ENCODE measurements at places on chromosomes 3 and 15.

- no peak for DNase-seq
Observed at GRCh38 chr3:16191591-16191990, 17.1 kb downstream of the GALNT15 start.

DNA sequence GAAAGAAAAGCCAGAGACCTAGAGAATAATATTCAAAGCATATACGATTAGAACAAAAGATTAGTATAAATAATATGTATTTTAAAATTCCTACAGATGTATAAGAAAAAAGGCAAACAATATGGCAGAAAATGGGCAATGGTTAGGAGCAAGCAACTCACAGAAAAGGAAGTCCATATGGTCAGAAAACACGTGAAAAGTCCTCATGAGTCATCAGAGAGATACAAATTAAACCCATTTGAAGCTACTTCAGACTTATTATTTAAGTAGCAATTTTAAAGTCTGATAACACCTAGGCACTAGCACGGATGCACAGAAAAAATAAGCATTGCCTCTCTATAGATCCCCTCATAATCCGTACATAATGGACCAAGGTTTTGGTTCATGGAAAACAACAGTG, 25.6 kb downstream of the SLC7A14 start:
- no peak for DNase-seq

DNA sequence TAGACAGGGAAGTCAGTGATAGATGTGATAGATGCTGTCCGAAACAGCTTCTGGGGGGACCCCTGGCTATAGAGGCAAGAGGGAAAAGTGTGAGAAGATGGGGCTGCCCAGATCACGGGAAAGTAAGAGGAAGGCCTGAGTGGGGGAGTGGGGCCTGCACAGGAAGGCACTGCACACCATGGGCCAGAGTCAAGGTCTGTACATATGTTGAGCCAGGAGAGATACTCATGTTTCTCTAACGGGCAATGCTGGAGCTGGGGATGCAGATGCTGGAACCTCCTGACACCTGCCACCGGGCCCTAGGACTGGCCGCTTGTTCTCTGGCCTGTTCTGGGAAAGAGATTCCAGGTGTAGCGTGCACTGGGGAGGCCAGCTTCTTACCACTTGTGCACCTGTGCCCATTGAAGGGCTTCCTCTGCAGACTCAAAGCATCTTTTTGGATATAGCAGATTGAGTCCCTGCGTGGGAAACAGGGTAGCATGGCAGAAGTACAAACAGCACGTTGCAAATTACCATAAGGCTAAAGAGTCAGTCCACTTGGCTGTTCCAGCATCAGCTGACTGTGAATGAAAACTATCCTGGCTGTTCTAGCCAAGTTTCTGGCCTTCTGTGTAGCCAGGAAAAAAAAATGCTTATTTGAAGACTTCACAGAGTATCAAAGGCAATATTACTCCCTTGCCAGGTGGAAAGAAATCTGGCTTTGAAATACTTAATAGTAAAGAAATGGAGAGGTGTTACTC, 77.1 kb upstream of the GSK3B start:
- no peak for DNase-seq

DNA sequence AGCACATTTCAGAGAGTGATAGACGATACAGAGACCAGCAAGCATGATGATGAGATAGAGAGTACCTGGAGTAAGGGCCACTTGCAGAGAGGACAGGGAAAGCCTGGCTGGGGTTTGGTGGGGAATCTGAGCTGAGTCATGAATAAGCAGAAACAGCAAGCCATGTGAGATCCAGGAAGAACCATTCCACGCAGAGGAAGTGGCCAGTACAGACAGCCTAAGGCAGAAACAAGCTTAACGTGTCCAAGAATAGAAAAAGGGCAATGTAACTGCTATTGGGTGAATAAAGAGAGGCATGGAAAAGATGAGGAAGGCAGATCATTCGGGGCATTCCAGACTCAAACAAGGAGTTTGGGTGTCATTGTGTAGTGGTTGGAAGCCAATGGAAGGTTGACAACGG, 816.3 kb upstream of the CFAP20DC start:
- no peak for DNase-seq

- DNase-seq = no peak
Observed at GRCh38 chr3:72309661-72310418, 524.9 kb upstream of the PROK2 start.

DNA sequence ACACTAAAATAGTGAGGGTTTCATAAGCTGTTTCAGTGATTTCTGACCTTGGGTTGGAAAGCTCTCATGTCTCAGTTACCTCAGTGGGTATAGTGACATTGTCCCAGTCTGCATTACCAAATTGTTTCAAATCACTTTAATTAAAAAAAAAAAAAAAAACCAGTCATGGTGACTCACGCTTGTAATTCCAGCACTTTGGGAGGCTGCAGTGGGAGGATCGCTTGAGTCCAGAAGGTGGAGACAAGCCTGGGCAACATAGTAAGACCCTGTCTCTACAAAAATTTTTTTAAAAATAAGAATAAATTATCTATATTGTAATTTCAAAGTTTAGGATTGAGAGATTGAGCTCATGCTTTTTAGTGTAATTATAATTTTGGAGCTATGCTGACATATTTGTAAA, 78.0 kb downstream of the MBNL1 start:
- no peak for DNase-seq

DNA sequence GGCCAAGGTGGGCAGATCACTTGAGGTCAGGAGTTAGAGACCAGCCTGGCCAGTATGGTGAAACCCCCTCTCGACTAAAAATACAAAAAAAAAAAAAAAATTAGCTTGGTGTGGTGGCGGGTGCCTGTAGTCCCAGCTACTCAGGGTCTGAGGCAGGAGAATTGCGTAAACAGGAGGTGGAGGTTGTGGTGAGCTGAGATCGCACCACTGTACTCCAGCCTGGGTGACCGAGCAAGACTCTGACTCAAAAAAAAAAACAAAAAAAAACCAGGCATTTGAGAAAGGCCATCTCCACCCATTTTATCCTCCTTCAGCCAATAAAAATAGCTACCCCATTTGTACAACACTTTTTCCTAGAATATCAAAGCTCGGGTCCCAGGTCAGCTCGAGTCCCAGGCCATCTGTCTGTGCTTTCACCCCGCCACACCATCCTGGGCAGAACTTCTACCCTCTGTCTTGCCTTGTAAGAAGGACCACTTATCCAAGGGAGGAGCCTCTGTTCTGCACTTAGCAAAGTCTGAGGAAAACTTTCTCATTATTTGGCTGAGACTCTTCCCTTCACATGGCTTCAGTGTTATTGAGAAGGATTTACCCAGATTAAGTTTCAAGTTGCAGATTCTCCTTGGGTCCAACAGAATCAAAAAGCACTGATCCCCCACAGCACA, 99.1 kb downstream of the MESD start:
- no peak for DNase-seq

GRCh38 chr3:23668430-23668904, 137.3 kb upstream of the UBE2E1 start:
- DNase-seq = no peak

GRCh38 chr15:40567111-40567510, 2.0 kb upstream of the RPUSD2 start:
- no peak for DNase-seq

GRCh38 chr3:13685721-13686120, 136.8 kb downstream of the FBLN2 start:
- no peak for DNase-seq

DNA sequence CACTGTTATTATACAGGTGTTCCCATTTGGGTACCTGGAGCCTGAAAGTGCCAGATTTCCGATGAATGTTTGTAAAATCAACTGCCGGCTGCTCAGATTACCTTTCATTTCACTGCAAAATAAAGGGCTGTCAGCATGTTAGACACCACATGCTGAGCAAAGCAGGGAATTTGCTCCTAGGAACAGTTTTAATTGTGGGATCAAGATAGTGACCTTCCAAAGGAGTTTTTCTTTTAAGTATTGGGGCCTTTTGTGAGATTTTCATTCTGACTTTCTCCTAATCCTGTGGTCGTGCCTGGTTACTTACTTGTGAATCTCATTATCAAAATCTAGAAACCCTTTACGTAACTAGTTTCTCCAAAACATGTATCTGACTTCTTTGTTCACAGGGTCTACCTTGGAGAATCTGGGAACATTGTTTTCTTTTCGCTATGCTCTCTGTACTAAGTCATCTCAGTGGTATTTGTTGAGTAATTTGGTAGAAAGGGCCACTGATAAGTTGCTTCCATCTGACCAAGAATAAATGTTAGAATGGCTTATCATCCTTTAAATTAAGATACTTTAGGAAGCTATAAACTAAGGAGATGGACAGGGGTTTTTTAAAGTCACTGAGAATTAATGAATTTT, 40.8 kb upstream of the LRTM1 start:
- DNase-seq = no peak

DNA sequence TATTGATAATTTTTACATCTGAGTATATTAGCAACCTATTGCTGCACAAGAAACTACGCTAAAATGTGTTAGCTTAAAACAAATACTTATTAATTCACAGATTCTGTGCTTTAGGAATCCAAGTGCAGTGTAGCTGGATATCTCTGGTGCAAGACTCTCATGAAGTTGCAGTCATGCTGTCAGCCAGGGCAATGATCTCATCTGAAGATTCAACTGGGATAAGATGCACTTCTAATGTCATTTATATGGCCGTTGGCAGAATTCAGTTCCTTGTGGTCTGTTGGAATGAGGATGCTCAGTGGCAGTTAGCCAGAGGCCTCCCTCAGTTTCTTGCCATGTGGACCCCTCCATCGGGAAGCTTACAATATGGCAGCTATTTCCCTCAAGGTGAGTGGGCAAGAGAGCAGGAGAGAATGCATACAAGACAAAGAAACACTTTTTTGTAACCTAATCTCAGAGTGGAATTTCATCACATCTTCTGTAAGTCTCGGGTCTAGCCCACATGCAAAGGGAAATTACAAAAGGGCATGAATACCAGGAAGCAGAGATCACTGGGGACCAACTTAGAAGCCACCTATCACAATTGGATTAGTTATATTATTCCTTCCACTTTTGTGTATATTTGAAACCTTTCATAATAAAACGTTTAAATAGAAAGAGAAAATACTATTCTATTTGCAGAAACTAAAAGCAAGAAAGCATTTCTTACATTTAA, 61.6 kb downstream of the DPH6 start:
- no peak for DNase-seq

- DNase-seq = no peak
Observed at GRCh38 chr3:194673761-194674160, 1.8 kb upstream of the LSG1 start.

- DNase-seq = no peak
Observed at GRCh38 chr3:114155370-114155821, 23.5 kb downstream of the DRD3 start.

GRCh38 chr3:15223685-15224572, 17.9 kb downstream of the CAPN7 start:
- DNase-seq = no peak

- no peak for DNase-seq
Observed at GRCh38 chr3:78143000-78143399, 1103.1 kb downstream of the ROBO2 start.

DNA sequence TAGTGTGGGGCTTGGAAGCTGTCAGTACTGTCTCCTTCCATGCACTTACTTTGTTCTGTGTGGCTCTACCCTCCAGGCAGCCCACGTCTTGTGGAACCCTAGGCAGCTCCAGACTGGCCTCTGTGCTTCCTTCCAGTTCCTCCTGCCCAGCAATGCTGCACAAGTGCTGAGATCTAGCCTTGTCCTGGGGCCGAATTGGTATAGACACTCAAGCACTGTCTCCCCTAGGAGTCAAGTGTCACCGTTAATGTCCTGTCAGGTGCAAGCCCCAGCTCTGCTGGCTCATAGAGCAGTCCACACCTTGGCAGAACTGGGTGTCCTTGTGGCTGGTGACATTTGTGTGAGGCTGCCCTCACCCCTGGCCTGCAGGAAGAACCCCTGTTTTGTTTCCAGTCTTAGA, 130.1 kb downstream of the EEFSEC start:
- no peak for DNase-seq

DNA sequence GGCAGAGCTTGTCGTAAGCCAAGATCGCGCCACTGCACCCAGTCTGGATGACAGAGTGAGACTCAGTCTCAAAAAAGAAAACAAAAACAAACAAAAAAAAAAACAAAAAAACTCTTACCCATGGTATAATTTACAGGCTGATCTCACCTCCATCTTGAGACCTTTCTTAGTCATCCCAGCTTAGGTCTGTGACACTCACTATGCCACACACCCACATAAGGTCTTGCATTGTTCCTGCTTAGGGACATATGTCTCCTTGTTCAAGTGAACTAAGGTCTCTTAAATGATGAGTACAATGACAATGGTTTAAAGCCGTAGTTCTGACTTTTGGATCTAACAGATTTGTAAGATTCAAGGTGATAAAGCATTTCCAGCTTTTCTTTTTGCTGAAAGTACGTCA, 360.2 kb upstream of the ARHGEF26 start:
- DNase-seq = no peak

DNA sequence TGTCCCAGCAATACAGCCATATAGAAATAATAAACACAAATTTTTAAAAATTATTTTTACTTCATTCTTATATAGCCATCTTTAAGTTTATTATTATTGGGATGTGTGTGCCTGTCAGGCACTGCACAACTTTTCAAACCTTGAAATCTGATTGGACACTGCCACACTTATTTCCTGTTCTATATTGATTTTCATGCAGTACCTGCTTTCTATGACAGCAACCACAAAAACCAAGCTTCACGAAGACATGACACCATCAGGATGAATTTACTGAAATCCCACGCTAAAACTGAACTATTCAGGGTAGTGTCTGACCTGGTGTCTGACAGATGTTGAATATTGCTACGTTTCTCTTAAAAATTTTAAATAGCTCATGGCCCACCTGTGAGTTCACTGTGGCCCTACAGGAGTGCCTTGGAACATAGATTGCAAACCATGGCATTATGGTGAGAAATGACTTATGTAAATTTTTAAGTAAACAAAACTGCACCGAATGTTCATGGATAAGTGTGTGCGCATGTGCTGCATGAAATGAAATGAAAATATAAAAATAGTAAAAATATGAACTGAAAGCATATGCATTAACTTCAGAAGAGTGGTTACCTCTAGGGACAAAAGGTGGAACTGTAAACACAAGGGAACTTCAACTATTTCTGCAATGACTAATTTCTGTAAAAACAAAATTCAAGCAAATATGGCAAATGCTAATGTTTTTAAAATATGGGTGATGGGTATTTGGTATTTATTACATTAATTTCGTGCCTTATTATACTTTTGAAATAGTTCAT, 152.3 kb downstream of the ZBTB20 start:
- no peak for DNase-seq

DNA sequence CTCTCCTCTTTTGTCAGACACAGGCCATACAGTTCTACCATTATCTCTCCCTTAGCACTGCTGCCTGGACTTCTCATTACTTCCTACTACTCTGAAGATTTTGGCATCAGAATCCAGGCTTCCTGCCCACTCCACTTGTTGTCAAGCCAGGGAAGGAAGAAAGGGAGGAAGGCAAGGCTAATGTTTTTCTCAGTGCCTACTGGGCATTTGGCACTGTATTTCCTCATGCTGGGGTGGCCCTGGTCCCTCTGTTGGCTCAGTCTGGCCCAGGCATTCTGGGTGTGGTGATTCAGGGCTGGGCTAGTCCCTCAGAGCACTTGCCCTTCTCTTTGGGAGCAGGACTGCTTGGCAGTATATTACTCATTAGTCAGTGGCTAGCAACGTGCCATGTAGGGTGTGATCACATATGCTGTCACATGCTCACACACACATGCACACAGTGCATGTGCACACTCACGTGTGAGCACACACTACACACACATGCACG, 52.9 kb downstream of the BSN start:
- no peak for DNase-seq

- no peak for DNase-seq
Observed at GRCh38 chr15:98760975-98761374, 112.6 kb downstream of the IGF1R start.

GRCh38 chr3:7630925-7631324, 770.0 kb downstream of the GRM7 start:
- DNase-seq = no peak
